ENCODE measurements at places on chromosomes 7 and 10. TPM values are rescaled to one million over a fixed set of nuclear protein-coding genes. Genes with fewer than 3 reads are reported as not detected.

Gene TOMM7
- 110 TPM for total RNA-seq

Gene NPFFR1
- 0.50 TPM for total RNA-seq

Gene FOXI2
- total RNA-seq: not detected

DNA sequence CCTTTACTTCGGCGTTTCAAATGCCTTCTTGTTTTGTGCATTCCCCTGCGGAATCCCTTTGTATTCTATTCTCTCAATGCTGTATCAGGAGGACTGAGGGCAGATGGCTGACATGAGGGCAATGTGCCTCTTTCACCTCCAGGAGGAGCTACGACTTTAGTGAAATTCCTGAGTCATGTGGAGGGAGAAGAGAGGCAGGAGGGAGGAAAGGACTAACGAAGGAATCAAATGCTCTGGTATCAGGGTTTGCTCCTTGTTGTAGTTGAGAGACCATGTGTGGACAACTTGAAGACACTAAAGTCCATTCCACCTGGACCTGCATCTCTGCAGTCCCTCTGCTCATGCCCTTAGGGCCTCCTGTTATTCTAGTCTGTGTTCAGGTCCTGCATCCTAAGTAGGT, 40.2 kb upstream of the PRSS58 start:
- DNase-seq: no peak

DNA sequence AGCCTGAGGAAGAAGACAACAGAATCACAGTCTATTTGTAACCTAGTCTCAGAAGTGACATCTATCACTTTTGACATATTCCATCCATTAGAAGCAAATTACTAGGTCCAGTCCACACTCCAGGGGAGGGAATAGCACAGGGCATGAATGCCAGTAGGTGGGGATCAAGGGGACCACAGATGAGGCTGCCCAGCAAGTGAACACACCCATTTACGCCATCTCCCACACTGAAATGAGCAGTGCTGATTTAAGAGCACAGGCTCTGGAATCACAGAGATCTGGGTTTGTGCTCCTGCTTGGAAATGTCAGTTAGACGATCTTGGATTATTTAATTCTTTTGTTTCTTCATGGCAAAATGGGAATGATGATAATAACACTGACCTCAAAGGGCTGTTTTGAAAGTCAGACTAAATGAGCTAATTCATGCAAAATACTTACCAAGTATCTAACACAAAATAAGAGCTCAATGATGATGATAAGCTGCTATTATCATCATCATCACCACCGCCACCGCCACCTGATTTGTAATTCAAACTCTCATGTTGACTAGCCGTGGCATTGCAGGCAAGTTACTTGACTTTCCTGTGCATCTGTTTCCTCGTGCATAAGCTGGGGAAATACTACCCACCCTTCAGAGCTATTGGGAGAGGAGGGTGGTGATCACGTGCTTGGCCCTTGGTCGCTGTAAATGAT, 138.9 kb upstream of the KLF14 start:
- no peak for DNase-seq

- DNase-seq: no peak
Measured at GRCh38 chr7:1452205-1452604, 7.1 kb downstream of the MICALL2 start.

DNA sequence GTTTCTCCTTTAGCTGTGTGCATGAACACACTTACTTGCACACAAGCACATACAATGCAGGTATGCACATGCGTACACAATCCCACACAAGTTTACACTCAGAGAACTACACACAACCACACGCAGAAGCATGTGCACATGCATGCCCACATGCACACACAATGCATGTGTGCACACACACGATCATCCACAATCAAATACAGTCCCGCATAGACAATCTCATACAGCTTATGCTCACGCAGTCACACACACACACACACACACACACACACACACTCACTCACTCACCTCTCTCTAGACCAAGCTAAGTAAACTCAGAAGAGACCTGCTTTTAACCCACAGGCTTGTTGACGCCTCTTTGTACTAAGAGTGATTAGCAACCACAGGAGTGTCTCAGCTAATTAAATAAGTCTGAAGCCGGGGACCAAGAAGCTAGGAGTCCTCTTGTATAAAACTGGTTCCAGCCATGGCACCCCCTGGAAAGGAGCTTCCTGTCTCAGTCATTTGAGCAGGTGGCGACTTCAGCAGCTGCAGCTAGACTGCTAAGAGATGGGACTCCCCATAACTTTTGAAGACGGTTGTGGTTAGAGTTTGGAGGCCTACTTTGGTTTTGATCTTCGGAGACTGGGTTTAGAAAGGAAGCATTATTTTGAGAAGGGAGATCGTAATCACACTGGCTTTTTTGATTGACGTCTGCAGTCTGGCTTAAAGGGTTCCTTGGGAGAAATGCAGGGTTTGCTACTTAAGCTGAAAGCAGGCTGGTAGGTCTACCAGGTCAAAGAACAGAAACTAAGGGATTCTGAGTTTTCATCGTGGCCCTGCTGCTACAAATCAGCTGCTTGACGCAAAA, 82.3 kb upstream of the ADRB1 start:
- DNase-seq: no peak

GRCh38 chr10:133400624-133401424, 6.9 kb downstream of the MTG1 start:
- no peak for DNase-seq

DNA sequence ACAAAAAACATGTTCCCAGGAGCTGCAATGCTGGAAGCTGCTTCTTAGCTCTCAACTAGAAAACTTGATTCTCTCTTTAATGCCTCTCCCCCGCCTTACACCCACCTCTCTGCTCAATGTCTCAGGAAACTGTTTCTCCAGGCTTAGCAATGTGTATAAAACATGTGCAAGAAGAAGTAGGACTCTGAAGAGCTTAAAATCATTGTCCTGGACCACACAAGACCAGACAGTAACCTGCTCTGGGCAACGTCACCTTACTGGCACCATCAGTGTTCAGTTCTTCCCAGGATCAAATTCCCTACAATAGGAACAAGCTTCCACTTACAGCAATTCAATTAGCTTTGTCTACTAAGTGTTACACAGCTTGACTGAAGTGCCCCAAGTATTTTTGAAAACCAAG, 104.9 kb downstream of the RAPGEF5 start:
- no peak for DNase-seq
